CD4-positive, alpha-beta T cell (primary cell): ENCODE measurements at places on chromosomes 13 and 19. TPM values are rescaled to one million over a fixed set of nuclear protein-coding genes. Genes with fewer than 3 reads are reported as not detected.

- no peak for DNase-seq
Observed at GRCh38 chr13:78129359-78129758, 210.7 kb upstream of the EDNRB start.

- DNase-seq, result no peak
Observed at GRCh38 chr13:34419755-34420154, 522.3 kb upstream of the NBEA start.

GRCh38 chr13:100826441-100826840 lies 151.8 kb upstream of the TMTC4 start:
- no peak for DNase-seq

PEAK3 gene
- not detected for total RNA-seq

DNA sequence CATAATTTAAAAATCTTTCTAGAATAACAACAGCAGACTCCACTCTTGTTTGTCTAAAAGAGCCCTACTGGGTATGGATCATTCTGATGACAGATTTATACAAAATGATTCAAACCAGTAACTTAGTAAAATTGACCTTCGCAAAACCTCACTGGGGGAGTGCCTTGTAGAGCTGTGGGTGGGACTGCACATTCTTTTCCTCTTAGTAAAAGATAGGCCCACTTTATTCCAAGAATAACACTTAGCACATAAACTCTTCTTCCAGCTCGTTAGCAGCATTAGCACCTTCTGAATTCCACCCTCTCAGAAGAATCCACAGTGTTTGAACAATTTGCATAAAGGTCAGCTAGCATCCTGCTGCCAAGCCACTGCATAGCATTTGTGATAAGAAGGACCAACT lies 106.8 kb downstream of the STOML3 start:
- no peak for DNase-seq

ZNF763 gene
- total RNA-seq, result 2.9 TPM

DNA sequence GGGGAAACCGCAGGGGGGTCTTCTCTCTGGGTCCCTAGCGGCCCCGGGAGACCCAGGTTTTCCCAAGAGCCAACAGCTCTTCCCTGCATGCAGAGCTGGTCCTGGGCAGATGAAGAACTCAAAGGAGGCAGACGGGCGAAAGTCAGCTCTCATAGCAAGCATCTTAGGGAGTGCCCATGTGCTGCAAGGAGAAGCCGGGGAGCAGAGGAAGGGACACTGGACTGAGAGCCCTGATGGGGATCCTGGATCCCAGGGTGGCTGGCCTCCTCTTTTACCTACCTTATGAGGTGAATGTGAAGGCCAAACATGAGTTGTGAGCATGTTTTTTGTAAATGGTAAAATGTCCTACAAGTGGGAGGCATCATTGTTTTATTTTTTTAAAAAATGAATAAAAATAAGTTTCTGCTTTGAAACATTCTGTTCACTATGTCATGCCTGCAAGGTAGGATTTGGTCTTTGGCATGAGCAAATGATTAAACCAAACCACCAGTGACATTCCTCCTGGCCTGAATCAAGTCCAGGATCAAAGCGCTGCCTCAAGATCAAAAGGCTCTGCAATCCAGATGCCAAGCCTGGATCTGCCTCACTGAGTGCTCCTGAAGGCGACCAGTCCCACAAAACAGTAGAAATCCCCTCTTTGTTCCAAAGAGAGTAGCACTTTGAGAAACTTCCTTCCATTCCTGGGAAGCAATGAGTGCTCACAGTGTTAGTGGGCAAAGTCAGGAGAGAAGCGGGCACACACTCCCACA lies 92.2 kb upstream of the SERP2 start:
- DNase-seq, result no peak

GRCh38 chr13:30748717-30749116 lies 13.4 kb downstream of the ALOX5AP start:
- no peak for DNase-seq

DNA sequence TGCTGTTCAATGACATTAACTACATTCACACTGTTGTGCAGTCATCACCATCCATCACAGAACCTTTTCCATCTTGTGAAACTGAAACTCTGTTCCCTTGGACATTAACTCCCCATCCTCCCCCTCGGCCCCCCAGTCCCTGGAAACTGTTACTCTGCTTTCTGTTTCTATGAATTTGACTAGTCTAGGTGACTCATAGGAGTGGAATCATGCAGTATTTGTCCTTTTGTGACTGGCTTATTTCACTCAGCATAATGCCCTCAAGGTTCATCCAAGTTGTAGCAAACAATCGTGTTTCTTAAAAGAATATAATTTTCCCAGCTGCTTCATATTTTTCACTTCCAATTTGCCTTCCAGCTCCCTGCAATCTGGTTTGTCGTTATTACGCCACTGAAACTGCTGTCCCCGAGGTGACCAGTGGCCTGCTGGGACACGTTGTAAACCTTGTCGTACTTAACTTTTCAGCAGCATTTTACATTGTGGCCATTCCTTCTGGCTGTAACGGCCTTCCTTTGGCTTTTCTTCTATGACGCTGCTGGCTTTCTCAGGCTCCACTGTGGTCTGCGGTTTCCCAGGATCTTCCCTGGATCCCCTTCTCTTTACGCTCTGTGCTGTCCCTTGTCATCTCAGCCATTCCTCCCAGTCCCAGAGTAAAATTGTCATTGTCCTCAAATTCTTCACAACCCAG lies 74.0 kb downstream of the DHRS12 start:
- no peak for DNase-seq

POU2F2 gene
- 18.6 TPM for total RNA-seq

- no peak for DNase-seq
Observed at GRCh38 chr19:51632126-51632525, 1.9 kb upstream of the SIGLEC5 start.

- DNase-seq, result no peak
Observed at GRCh38 chr19:34961775-34962686, 2.0 kb downstream of the ZNF792 start.

GRCh38 chr19:47564081-47564480 lies 8.9 kb downstream of the ZNF541 start:
- no peak for DNase-seq

CCDC194 gene
- not detected for total RNA-seq

GRCh38 chr13:34224877-34225276 lies 406.9 kb downstream of the RFC3 start:
- DNase-seq, result no peak

KANK3 gene
- 0.87 TPM for total RNA-seq

DNA sequence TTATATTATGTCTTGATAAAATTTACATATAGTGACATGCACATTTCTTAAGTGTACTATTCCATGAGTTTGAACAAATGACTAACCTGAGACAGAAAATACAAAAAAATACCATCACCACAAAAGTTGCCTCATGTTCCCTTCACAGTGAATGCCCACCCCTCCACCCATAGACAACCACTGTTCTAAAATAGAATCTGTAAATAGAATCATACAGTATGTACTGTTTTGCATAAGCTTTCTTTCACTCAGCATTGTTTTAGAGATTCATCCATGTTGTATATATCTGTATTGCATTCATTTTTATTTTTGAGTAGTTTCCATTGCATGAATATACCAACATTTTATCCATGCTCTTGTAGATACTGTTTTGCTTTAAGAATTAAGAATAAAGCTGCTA lies 23.3 kb upstream of the RBM26 start:
- no peak for DNase-seq

- peak; percentile 65 for DNase-seq
Observed at GRCh38 chr19:55251341-55252081, 7.3 kb downstream of the PPP6R1 start.
